ENCODE measurements at places on chromosomes 5 and 9.

DNA sequence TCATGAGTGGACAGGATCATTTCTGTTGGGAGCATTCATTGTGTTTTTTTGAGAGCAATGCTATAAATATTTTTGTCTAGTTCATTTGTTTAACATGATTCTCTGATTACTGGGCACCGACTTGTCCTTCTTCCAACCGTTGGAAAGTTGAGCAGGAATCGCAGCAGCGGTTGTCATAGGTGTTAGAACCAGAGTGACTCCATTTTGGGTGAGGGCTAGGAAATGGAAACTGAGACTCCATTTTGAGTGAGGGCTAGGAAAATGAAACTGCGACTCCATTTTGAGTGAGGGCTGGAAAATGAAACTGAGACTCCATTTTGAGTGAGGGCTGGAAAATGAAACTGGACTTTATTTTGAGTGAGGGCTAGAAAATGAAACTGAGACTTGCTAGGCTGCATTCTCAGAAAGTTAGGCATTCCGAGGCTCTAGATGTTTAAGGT, 100.6 kb downstream of the ICE1 start:
- no peak for DNase-seq

- no peak for DNase-seq
Observed at GRCh38 chr5:4817767-4818166, 322.4 kb upstream of the ADAMTS16 start.

GRCh38 chr9:135929656-135930445, 22.5 kb upstream of the CAMSAP1 start:
- DNase-seq = no peak

- DNase-seq = no peak
Observed at GRCh38 chr5:174444479-174445188, 279.7 kb upstream of the MSX2 start.

GRCh38 chr5:140339636-140340035, 6.8 kb downstream of the HBEGF start:
- no peak for DNase-seq

DNA sequence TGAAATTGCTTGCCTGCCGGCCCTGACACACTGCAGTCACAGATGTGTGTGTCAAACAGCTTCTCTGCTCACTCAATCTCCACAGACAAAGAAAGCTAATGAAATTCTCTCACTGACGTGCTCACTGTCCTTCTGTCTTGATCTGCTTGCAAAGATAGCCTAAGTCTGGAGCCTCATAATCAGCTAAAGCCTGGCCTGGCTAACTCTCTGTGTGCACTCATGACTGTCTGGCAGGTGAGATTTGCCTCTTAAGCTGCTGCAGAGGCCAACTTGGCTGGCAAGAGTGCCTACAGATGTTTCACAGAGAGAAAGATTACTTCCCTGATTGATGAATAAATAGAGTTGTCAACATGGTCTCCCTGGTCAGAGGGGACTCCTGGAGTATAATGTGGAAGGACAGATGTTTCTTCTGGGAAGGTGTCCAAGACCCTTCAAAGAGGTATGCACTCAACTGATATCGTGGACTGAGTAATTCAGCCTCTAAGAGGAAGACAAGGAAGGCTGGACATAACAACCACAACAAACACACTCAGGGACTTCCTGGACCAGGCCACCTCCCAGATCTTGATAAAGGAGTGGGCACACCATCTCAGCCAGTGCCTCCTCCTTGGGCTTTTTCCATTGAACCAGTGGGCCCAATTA, 362.0 kb downstream of the SPOCK1 start:
- DNase-seq = no peak

DNA sequence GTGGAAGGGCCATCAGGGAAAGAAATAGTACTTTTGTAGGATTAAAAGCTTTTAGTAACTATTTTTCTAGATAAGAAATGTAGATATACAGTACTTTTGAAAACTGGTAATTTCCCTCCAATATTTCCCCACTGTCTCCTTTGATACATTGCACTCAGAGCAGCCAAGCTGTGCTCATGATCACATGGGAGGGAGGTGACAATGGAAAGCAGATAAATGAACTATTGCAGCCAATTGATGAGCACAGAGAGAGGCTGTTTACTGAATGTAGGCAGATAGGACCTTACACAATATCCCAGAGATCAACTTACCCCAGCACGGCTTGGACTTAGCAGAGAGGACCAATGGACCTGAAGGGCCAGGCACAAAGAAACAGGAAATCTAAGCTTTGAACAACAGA, 178.0 kb upstream of the NREP start:
- DNase-seq = no peak

GRCh38 chr5:181036816-181037364, 3.2 kb upstream of the BTNL9 start:
- DNase-seq = no peak

GRCh38 chr5:137265457-137265856, 233.7 kb downstream of the SPOCK1 start:
- no peak for DNase-seq

- DNase-seq = no peak
Observed at GRCh38 chr9:79428422-79428821, 143.3 kb upstream of the TLE4 start.

DNA sequence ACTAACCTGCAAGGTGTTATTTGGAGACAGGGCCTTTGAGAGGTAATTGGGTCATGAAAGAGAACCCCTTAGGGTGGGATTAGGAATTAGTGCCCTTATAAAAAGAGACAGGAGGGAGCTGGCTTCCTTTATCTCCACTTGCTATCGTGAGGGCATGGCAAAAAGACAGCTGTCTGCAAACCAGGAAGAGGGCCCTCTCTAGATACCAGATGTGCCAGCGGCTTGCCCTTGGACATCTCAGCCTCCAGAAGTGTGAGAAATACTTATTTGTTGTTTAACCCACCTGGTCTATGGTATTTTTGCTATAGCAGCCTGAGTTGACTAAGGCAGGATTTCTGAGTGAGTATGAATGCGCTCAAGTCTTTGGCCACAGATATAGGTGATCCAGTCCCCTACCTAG, 978 bp upstream of the RGS14 start:
- DNase-seq = no peak
